HepG2 (cell line): ENCODE measurements at places on chromosomes 7 and 10.

DNA sequence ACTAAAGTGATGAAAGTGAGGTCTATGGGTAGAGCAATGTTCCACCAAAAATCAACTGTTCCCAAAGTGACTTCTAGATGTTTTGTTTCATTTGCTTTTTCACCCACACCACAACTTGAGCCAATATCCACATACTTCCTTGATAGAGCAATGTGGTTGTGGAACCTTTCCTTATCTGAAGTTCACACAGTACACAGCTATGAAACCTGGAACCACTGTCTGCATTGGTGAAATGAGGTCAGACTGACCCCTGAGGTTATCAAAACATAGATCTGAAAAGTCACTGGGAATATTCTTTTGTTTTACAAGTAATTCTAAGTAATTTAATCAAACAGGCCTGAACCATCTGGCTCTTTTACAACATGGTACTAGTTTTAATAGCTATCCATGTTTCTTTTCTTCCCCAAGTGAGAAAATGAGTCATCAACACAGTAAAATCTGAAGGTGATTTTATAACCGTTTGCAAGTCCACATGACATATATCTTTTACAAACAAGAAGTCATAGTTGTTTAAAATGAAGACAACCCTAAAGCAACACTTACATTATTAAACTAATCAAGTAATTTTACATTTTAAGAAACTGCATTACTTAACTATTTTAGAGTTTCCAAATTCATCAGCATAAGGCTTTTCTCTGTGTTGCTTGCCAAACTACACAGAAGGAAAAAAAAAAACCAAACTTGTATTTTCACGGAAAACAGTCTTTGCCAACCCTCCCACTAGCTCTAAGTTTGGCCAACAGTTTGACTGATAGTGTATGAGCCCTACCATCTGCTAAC is 80.3 kb downstream of the LRRC17 start:
- peak; percentile 26 for DNase-seq

GRCh38 chr10:69262292-69262751 is 16.0 kb upstream of the HK1 start:
- no peak for DNase-seq

- no peak for DNase-seq
Measured at GRCh38 chr7:46784732-46785131, 797.2 kb downstream of the TNS3 start.

DNA sequence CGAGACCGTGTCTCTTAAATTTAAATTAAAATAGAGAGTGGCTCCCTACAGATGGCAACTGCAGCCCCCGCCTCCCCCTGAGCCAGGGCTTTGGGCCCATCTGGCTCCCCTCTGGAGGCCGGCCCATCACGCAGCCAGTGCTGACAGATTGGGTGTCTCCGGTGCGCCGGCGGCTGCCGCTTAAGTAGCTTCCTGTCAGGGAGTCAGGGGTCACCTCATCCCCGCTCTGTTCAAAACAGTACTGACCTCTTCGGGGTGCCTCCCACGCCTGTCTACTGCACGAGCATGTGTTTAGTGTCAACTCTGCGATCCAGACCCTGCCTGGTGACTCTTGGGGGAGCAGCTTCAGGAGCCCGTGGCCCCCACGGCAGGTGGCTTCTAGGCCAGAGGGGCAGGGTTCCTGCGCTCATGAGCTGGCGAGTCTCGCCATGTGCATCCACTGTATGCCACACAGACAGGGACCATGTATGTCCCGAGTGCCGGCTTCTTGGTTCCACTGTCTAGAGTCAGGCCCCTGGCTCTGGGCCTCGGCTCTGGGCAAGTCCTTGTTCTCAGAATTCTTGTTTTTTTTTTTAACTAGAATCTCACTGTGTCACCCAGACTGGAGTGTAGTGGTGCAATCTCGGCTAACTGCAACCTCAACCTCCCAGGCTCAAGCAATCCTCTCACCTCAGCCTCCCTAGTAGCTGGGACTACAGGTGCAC is 36.1 kb downstream of the KCTD7 start:
- no peak for DNase-seq

DNA sequence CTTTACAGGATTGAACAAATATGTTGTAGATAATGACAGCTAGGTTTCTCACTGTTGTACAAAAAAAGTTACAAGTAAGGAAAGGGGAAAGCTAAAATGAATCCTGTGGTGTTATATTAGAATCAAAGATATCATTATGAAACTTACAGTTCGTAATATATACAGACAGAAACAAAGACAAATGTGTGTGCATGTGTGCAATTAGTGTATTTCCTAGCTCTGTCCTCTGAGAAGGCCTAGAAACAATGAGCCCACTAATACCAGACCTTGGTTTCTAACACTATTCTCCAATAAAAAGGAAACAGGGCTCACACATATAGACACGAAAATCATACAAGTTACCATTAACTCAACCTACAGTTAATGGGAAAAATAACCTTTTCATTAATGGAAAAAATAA is 8.0 kb downstream of the KDM7A start:
- DNase-seq = no peak

GRCh38 chr7:115233809-115234208 is 311.9 kb downstream of the MDFIC start:
- DNase-seq = no peak

DNA sequence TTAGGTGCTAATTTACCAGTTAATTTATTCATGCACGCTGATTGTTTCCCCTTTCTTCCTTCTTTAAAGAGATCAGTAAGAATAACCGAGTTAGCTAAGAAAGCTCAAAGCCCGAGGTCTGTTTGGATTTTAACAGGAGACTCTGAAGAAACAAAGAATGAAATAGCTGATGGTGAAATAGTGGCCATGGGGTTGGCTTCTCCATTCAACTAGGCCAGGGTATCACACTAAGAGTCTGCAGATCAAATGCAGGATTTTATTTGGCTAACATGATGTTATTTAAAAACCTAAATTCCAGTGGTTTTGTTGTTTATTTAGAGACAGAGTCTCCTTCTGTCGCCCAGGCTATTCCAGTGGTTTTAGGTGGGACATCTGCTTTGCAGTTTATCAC is 65.2 kb upstream of the SYPL1 start:
- no peak for DNase-seq

- no peak for DNase-seq
Measured at GRCh38 chr7:100532165-100533022, 6.6 kb upstream of the AGFG2 start.

DNA sequence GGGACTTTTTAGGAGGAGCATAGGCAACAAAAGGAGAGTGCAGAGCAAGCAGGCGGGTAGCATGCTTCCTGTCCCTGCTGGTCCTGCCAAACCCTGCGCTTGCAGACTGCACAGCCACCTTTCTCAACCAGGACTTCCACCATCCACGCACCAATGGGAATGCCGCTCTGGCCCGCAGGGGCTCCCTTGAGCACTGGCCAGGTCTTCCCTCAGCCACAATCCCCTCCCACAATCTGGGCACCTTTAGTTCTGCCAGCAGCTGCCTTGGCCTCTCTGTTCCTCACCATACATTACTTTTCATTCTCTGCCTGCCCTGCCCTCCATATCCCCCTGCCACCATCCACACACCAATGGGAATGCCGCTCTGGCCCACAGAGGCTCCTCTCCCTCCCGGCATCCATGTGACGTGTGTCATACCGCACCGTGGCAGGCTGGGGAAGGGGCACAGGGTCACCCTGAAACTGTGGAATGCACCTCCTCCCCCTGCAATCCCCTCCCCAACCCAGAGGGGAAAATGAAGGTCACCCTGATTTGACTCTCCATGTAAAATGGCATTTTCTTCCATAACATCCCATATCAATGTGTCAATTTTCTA is 97.3 kb upstream of the MACROH2A2 start:
- no peak for DNase-seq
